NCI-H2029 treated with DMSO at 0.1 percent for 48 hours (cell line): ENCODE measurements at places on chromosomes 7 and 10.

- no peak for DNase-seq
Measured at GRCh38 chr10:128863411-128863810, 603.6 kb upstream of the MGMT start.

GRCh38 chr7:132418840-132419239 lies 157.4 kb downstream of the PLXNA4 start:
- no peak for DNase-seq

- no peak for DNase-seq
Measured at GRCh38 chr10:132840698-132841614, 55.0 kb upstream of the NKX6-2 start.

GRCh38 chr10:107687701-107688100 lies 523.2 kb upstream of the SORCS1 start:
- DNase-seq, result no peak

DNA sequence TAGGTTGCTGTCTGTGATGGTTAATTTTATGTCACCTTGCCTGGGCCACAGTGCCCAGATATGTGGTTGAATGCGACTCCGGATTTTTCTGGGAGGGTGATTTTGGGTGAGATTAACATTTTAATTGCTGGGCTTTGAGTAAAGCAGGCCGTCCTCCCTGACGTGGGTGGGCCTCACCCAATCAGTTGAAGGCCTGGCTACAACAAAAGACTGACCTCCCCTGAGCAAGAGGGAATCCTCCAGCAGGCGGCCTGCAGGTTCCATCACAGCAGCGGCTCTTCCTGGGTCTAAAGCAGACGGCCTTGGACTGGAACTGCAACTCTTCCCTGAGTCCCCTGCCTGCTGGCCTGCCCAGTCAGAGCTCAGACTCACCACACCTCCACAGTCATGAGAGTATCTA lies 114.2 kb downstream of the SFMBT2 start:
- no peak for DNase-seq
